NCI-H146 (cell line): ENCODE measurements at places on chromosomes 4 and X.
A peak's percentile ranks its signal among the peaks of the same experiment; 100 is the strongest.

- no peak for DNase-seq
Measured at GRCh38 chr4:21986307-21986706, 37.7 kb upstream of the KCNIP4 start.

DNA sequence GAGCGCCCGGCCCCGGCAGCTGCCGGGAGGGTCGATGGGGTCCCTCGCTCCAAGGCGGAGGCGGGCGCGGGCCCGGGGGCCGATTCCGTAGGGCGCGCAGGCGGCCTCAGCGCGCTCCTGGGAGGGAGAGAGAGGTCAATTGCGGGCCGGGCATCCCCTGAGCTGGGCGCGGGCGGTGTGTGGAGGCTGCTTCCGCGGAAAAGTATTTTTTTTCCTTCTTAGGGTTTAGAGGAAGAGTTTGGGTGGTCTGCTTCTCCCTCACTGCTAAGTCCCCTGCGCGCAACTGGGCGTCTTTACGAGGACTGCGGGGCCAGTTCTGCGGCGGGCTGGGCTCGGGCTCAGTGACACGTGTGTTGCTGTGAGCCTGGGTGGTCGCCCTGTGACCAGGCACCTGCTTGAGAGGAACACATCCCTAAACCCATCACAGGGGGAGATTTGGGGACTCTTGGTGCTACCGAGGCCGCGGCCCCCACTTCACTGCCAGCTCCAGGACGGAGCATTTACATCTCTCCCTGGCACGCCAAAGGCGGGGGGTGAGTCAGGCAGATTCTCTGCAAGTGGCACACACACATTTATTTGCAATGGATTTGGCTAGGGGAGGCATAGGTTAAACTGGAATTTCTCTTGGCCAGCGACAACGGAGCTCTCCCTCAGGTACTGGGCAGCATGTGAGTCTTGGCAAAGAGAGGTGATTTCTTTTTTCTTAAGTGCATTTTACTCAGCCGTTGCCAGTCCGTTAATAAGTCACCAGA is 151.2 kb upstream of the SLC4A4 start:
- DNase-seq: peak; percentile 19

- DNase-seq: peak; percentile 62
Measured at GRCh38 chrX:74925225-74926088, at the start of gene NEXMIF. Gene NEXMIF, minus strand, starts transcription at chrX:74925452.

DNA sequence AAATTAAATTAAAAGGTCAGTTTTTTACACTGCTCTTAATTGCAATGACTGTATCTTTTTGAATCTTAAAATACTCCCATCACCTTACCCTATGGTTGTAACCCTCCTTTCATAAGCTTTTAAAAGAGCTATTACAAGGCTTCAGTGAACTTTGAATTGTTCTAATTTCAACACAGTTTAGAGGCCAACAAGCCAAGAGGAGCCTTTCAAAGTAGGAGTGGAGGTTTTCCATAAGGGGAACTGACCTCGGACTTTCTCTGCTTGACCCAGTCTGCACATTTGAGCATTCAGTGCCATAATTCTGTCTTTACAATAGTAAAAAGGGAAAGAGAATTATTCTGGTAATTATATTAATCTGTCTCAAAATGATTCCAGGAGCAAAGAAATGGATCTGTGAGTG is 98.9 kb downstream of the PARM1 start:
- no peak for DNase-seq

DNA sequence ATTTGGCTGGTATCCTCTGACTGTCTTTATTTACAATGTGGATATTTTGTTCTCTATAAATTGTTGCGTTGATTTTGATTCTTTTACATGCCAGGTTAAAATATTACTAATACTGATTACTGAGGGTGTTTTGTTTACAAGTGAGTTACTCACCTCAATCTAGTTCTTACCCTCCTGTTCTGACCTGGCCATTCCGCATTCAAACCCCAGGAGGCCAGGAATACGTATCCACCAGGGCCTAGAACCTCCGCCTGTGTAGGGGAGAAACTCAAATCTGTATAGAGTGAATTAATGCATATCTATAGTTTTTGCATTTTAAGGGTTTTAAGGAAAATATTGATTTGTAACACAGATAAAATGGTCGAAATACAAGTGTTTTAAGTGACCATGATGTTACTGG is 2.6 kb upstream of the ZFP42 start:
- no peak for DNase-seq

DNA sequence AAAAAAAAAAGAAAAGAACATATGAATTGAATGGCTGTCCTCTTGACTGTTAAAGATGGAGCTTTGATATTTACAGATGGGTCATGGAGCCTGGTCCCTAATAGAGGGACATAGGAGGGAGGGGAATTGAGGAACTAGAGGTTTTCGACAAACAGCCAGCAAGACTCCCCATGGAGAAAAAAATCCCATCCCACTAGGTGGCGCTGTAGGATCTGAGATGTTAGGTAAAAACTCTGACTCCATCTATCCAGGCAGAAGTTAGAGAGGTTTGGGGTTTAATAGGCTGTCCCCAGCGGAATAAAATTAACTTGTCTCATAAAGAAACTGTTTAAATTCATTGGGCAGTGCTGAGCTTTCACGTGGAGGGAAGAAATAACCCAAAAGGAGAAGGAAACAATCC is 45.9 kb downstream of the HMGB2 start:
- peak; percentile 24 for DNase-seq

DNA sequence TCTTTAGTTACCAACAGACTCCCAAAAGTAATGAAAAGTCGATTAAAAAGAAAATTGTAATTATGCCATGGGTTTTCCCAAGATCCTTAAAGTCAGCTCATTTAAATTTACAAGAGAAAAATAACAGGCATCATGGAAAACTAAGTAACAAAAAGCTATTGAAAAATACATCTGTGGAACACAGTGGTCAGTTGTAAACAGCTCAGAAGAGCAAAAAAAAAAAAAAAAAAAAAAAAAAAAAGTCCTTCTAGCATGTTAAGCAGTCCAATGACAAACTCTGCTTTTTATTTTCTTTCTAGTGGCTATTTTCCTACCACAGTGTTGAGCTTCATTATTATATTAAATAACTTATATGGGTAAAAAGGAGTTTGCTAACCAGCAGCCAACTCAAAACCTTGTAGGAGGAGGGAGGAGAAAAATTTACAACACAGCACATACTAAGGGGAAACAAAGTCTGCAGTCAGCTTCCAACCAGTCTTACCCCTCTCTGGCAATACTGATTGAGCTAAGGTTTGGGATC is 44.9 kb downstream of the RASGEF1B start:
- DNase-seq: no peak
